Effector CD8-positive, alpha-beta T cell (primary cell): ENCODE measurements at places on chromosomes 5 and 9.

GRCh38 chr5:79699763-79700400 is 10.2 kb downstream of the CMYA5 start:
- no peak for DNase-seq

- no peak for DNase-seq
Observed at GRCh38 chr9:2785060-2785950, 58.6 kb downstream of the PUM3 start.

- DNase-seq: no peak
Observed at GRCh38 chr5:13480834-13481233, 463.7 kb downstream of the DNAH5 start.

DNA sequence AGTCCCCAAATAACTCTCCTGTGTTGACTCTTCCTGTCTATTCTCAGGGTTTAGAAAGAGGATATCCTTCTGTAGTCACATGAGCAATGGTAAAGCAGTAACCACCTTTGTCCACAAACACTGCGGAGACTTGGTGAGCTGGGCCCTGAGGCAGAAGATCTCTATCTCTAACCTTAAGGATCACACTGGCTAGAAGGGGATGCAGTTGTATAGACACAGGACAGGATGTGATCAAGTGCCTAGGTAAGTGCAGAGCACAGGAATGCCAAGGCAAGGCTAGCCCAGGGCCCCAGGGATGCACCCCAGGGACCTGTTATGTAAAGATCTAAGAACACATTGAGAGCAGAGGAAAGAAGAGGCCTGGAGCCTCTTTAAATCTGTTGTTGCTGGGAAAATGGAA is 610.5 kb downstream of the IRX1 start:
- DNase-seq: no peak

GRCh38 chr9:16869882-16870595 is 431 bp downstream of the BNC2 start:
- DNase-seq: no peak

DNA sequence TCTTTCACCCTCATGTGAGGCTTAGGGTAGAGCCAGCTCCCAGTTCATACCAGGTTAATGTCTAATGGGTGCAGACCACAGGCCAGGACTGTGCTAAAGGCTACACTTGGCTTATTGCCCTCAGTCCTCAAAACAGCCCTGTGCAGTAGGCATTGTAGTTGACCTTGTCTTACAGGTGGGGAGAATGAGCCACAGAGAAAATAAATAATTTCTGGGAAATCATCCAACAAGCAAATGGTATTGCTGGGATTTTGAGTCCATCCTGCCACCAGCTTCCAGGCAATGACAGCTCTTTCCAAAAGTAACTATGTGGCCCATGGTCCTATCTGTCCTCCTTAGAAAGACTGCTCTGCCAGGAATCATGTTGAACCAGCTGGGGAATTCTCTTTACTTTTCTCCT is 450.0 kb downstream of the GADD45G start:
- DNase-seq: no peak

DNA sequence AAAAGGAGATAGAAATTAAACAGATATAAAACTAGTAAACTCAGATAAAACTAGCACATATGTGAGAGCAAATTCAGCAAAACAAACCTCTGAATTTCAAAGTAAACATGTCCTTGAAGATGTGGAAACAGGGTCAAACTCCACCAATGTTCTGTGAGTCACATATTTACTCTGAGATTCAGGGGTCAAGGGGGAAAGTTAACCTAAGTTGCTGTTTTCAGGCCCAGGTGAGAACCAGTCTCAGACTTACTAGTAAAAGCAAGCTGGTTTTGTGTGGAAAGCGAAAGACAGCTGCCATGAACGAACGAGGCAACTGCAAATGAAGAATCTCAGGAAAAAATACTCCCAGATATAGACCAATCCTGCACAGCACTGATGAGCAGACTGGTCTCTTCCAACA is 29.0 kb downstream of the PSMB7 start:
- no peak for DNase-seq

GRCh38 chr9:69499407-69499806 is 172.8 kb downstream of the APBA1 start:
- no peak for DNase-seq
